ENCODE measurements at places on chromosomes 7 and 10.

GRCh38 chr7:69994886-69995542, 396.7 kb downstream of the AUTS2 start:
- no peak for DNase-seq

DNA sequence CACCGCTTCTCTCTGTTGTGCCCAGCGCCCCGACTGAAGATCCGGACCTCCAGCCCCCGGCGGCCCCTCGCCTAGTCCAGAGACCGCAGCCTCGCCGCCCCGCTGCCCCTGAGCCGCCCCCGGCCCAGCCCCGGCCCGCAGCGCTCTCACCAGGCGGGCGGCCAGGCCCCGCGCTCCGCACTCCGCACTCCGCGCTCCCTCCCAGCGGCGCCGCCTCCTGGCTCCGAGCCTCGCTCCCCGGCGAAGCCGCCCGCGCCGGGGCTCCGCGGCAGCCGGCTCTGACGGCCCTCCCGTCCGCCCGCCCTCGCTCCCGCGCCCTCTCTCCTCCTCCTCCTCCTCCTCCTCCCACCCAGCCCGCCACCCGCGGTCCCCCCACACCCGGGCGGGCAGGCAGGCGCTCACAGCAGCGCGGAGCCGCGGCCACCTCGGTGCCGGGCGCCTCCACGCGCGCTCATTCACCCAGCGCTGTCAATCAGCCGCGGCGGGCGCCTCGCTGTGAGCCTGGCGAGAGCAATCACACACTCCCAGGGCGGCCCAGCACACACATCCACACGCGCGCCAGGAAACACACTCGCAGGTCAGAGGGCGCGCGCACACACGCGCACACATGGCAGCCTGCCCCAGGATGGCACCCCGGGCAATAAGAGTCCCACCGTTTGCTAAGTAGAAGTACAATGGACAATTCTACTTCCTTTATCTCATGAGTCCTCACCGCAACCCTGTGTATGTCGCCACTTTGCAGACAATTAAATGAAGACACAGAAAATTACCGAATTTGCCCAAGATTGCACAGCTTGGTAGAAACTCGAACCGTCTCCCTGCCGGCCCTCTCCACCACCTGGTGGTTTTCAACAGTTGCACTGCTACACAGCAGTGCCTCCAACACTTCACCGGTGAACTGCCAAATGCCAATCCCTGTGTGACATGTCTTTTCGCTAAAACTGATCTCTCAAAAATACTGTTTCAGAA, at the start of gene PRRT4:
Gene PRRT4 (minus strand): TSS at position 280 of the 969 bp plus-strand sequence.
- DNase-seq = peak; percentile 28

GRCh38 chr7:18119985-18120384, 92.3 kb upstream of the PRPS1L1 start:
- no peak for DNase-seq

DNA sequence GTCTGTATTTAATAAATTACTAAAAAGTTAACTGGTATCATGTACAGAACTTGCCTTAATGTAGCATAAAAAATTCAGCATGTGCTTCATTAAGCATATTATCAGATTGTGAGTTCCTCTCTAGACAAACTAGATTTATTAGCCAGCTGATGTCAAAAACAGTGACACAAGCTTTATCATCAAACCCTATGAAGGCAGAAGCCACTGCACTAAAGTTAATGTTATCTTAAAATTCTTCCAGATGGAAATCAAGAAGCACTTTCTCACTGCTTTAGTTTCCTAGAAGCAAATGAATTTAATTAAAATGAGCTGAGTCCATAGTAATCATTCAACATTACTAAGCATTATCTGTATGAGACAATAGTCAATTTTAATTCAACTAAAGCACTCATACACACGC, 96.4 kb downstream of the ARHGAP12 start:
- DNase-seq = no peak

DNA sequence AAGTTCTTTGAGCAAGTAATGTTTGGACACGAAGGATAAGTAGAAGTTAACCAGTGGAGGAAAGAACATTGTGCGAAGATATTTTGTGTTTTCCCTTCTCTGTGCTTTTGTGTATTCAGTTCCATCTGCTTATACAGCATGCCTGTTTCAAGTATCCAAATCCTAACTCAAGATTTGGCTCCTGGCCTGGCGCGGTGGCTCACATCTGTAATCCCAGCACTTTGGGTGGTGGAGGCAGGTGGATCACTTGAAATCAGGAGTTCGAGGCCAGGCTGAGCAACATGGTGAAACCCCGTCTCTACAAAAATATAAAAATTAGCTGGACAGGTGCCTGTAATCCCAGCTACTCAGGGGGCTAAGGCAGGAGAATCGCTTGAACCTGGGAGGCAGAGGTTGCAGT, 40.8 kb upstream of the TPST1 start:
- no peak for DNase-seq

DNA sequence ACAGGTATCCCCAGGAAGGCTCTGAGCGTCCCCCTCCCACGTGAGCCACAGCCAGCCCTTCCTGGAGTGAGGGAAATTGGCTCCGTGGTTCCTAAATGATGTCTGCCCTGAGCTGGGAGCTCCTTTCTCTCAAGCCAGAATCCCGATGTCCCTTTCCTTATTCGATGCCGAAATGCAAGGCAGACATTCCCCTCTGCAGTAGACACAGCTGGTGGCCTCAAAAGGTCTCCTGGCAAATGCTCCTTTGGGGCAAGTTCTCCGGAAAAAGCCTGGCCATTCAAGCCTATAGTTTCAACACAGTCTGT, 98.9 kb downstream of the HIP1 start:
- no peak for DNase-seq

DNA sequence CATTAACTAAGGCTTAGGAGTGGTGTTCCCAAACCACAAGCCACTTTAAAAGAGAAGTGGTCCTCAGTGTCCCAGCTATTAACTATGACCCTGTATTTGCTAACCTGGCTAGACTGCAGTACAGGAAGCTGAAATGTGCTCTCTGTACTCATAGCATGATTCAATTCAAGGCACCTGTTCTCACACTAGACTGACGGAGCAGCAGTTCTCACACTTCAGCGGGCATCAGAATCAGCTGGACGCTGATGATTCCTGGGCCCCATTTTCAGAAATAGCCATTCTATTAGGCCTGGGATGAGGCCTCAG, 24.5 kb upstream of the MSRB2 start:
- DNase-seq = no peak
